Activated CD4-positive, alpha-beta memory T cell treated with anti-CD3 and anti-CD28 coated beads, Interleukin-2, amount 10 ng/mL, durations not matched to agents 7 days and 5 days (primary cell): ENCODE measurements at places on chromosomes 1 and 21.

GRCh38 chr1:8831340-8831739 lies 13.9 kb upstream of the RERE start:
- H3K4me3 ChIP-seq = no peak overlapping the region
- peaks cover 9% of the 10 kb centered on the region for H3K4me1 ChIP-seq
- H3K27me3 ChIP-seq = peaks cover 10% of the 10 kb centered on the region
- DNase-seq = no peak
- no peak overlapping the region for H3K27ac ChIP-seq
- no peaks in the 10 kb centered on the region for H3K36me3 ChIP-seq

DNA sequence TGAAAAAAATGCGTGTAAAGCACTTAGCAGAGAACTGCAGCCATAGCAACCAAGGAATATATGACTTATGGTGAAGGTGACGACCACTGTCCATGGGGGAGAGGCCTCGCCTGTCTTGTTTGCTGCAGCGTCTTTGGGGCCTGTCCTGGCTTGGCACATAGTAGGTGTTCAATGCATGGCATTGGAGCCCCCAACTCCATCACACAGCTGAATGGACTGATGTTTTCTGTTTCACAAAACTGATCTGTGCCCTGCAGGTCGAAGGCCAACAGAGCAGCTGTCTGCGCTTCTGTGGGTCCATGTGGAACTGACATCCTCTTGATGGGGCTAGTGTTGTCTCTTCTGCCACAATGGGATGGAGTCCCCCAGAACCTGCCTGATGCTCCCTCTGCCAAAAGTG lies 296.0 kb downstream of the PTPRU start:
- no peak overlapping the region for H3K4me3 ChIP-seq
- no peak for DNase-seq
- no peaks in the 10 kb centered on the region for H3K27me3 ChIP-seq
- no peak overlapping the region for H3K27ac ChIP-seq
- H3K4me1 ChIP-seq = no peaks in the 10 kb centered on the region

DNA sequence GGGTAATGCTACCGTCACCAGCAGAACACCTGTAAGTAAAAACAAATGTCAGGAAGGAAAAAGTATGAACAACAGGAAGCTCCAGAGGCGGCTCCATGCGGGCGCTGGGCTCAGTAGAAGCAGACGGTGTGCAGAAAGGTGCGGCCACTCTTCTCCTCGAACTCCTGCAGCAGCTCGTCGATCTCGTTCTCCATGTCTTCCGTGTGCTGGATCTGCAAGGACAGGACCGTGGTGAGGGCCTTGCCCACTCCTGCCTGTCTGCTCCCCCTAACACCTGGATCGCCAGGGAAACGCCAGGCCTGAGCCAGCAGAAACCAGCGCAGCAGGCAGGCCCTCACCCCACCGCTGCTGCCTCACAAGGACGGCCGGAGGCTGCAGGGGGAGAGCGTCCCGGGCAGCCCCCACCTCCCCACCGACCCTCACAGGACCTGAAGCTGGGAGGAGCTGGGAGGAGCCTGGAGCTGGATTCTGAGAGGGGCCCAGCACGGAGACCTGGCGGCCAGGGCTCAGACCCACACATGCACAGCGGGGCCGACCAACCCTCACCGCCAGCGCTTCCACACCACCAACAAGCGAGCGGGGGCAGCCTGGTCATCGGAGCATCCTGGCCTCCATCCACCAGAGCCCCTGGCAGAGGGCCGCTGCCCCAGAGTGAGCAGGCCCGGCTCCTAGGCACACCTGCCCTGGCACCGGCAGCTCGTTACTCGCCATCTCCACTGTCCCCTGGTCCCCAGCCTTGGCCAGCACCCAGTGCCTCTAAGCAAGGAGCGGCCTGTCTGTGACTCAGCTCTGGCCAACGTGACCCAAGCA lies 1.7 kb upstream of the TMEM240 start:
- peaks cover 2% of the 10 kb centered on the region for H3K36me3 ChIP-seq
- no peak overlapping the region for H3K4me3 ChIP-seq
- no peaks in the 10 kb centered on the region for H3K27me3 ChIP-seq

DNA sequence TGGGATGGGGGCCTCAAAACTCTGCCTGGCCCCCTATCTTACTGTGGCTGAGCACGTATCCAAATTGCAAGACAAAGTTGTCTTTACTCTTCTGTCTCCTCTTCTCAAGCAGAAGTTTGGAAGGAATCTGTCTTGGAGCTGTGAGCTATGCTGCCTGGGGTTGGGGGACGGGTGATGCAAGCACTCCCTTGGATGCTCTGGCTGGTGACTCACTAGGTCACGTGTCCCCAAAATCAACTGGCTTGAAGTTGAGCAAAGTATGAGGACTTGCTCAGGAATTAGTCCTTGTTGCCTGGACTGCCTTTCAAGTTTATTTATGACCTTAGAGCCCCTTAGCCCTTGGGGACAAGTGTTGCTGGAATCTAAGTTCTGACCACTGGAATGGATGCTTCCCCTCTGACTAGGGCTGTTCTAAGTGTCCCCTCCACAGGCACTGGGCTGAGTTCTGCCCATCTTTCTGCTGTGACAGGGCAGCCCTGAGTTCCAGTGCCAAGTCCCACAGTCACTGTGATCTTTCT lies 269.5 kb downstream of the HHAT start:
- no peaks in the 10 kb centered on the region for H3K27me3 ChIP-seq
- H3K36me3 ChIP-seq = no peaks in the 10 kb centered on the region
- no peak overlapping the region for H3K27ac ChIP-seq
- H3K4me1 ChIP-seq = no peaks in the 10 kb centered on the region
- no peak overlapping the region for H3K4me3 ChIP-seq

DNA sequence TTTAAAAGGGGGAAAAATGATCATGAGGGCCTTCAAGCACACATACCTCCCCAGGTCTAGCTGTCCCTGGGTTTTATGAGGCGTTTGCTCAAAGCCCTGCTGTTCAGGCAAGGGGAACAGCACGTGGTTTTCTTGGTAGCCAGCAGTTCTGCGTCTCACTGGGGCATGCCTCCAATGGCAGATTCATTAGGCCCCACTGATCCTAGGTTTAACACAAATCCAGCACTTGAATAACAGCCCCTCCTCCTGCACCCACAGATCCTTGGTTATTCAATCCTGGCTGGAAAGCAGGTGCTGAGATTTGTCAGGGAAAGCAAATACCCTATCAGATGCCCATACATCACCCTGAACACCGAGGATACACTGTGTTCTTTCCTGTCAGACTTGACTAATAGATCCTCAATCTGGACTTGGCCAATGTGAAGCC lies 106.4 kb downstream of the ZC3H11B start:
- no peaks in the 10 kb centered on the region for H3K36me3 ChIP-seq
- no peak overlapping the region for H3K4me3 ChIP-seq
- no peaks in the 10 kb centered on the region for H3K27me3 ChIP-seq
- H3K27ac ChIP-seq = no peak overlapping the region
- no peak for DNase-seq

GRCh38 chr1:69570356-69570755 lies 2.6 kb downstream of the LRRC7 start:
- peaks cover 4% of the 10 kb centered on the region for H3K36me3 ChIP-seq
- no peak overlapping the region for H3K4me3 ChIP-seq
- H3K4me1 ChIP-seq = peaks cover 8% of the 10 kb centered on the region

DNA sequence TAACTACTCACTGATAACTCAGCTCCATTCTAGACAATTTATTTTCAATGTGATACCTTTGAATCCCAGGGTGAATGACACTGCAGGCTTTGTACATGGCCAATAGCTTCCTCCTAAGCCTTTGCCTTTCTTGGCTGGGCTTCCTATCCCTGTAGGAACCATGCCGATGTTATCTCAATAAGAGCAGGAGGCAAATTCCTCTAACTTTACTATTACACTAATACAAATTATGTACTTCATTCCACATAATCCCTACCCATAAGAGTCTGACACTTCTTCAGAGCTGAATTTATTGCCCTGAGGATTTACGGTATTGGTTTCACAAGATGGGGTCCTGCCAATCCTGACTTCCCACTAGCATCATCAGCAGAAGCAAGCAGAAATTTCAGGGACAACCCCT lies 14.0 kb downstream of the TGFBR3 start:
- H3K36me3 ChIP-seq = peaks cover 17% of the 10 kb centered on the region
- H3K4me3 ChIP-seq = no peak overlapping the region
- H3K27me3 ChIP-seq = peaks cover 8% of the 10 kb centered on the region
- H3K4me1 ChIP-seq = peaks cover 61% of the 10 kb centered on the region
- DNase-seq = no peak

- no peak overlapping the region for H3K4me3 ChIP-seq
- no peaks in the 10 kb centered on the region for H3K36me3 ChIP-seq
- DNase-seq = no peak
Observed at GRCh38 chr1:165287329-165287728, 69.2 kb downstream of the LMX1A start.

DNA sequence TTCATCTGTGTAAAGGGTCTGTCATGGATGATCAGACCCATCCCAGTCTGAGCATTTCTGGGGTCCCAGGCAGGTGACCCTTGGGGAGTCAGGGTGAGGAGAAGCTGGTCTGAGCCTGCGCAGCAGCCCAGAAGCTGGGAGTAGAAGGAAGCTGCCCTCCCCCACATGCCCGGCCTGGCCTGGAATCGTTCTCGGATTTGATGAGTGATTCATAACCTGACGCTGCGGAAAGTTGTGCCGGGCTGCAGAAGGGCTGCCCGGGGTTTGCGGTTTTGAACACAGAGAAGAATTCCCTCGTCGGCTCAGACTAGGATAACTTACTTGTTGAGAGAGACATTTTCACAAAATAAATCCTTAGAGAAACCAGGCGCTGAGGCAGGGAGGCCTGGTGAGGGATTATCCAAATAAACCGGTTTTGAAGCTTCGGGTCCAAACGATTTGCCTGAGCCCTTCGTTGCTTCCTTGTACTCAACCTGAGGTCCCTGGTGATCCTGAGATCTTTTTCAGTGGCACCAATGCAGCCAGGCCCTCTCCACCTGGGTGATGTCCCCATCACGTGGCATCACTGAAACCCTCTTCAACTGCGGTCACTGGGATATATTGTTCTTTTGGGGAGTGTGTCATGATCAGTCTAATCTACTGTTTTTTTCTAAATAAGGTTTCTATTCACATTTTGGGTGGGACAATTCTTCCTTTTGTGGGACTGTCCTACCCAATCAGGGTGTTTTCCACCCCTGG lies 29.2 kb downstream of the EPHB2 start:
- no peak overlapping the region for H3K4me3 ChIP-seq
- H3K27ac ChIP-seq = no peak overlapping the region
- no peaks in the 10 kb centered on the region for H3K36me3 ChIP-seq
- H3K27me3 ChIP-seq = peaks cover 10% of the 10 kb centered on the region
- H3K4me1 ChIP-seq = no peaks in the 10 kb centered on the region

GRCh38 chr21:33663241-33663640 lies 20.9 kb downstream of the ITSN1 start:
- H3K4me3 ChIP-seq = no peak overlapping the region
- peaks cover 3% of the 10 kb centered on the region for H3K27me3 ChIP-seq
- H3K36me3 ChIP-seq = no peaks in the 10 kb centered on the region
- H3K27ac ChIP-seq = no peak overlapping the region
- H3K4me1 ChIP-seq = no peaks in the 10 kb centered on the region
- no peak for DNase-seq

GRCh38 chr1:45014321-45015028 lies 2.4 kb downstream of the UROD start:
- H3K27me3 ChIP-seq = no peaks in the 10 kb centered on the region
- H3K4me3 ChIP-seq = peak overlapping the region; percentile 12
- peak overlapping the region; percentile 13 for H3K27ac ChIP-seq
- peaks cover 7% of the 10 kb centered on the region for H3K36me3 ChIP-seq

GRCh38 chr1:93408203-93408602 lies 39.7 kb upstream of the FNBP1L start:
- no peak for DNase-seq
- H3K4me3 ChIP-seq = no peak overlapping the region
- peaks cover 3% of the 10 kb centered on the region for H3K4me1 ChIP-seq
- peaks cover 7% of the 10 kb centered on the region for H3K36me3 ChIP-seq
- peaks cover 18% of the 10 kb centered on the region for H3K27me3 ChIP-seq

DNA sequence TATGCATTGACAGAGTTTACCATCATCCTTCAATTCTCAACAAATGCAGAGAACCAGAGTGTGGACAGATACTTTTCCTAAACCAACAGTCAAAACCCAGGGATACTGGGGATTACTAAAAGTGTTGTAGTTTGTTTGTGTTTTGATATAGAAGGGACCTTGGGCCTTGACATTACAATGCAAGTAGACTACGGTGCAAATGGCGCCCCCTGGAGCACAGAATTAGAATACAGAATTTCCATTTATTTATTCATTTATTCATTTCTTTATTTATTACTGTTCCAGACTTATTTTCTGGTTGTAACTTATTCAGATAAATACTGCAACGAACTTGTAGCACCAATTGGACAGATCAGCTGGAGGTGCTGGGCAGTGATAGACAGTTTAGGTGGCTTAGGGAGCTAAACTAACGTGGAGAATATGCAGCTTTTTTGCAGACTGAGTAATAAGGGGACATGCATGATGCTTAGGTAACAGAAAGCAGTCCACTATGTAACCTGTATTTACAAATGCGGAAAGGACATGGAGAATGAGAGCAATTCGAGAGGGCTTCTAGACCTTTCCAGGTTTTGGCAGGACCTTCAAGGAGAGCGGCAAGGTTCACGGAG lies 42.6 kb downstream of the KIRREL1 start:
- no peaks in the 10 kb centered on the region for H3K4me1 ChIP-seq
- DNase-seq = no peak
- H3K36me3 ChIP-seq = no peaks in the 10 kb centered on the region
- H3K27me3 ChIP-seq = peaks cover 1% of the 10 kb centered on the region
- no peak overlapping the region for H3K4me3 ChIP-seq

DNA sequence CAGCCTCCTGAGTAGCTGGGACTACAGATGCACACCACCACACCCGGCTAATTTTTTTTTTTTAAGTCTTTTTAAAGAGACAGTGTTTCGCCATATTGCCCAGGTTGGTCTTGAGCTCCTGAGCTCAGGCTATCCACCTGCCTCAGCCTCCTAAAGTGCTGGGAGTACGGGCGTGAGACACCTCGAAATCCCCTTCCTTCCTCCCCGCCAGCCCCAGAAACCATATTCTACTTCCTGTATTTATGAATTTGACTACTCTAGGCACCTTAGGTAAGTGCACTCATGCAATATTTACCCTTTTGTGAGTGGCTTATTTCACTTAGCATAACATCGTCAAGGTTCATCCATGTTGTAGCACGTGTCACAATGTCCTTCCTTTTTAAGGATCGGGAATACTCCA lies 6.9 kb upstream of the LRP8 start:
- H3K36me3 ChIP-seq = peaks cover 13% of the 10 kb centered on the region
- DNase-seq = peak; percentile 16
- no peak overlapping the region for H3K4me3 ChIP-seq
- H3K27ac ChIP-seq = peak overlapping the region; percentile 8

DNA sequence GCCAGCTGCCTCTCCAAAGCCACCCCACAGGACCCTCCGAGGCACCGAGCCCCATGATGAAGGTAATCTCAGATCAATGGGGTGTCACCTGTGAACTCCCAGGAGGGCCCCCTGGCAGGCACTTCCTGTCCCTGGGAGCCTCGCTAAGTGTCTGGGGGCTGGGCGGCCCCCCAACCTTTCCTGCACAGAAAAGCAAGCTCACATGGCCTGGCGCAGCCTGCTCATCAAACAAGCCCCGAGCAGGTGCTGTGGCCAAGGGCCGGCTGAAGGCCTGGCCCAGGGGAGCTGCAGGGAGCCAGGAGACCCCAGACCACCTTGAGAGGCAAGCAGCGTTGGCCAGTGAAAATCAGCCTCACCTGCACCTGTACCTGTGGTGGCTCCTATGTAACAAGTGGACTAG lies 2.9 kb downstream of the RIPK4 start:
- H3K36me3 ChIP-seq = peaks cover 4% of the 10 kb centered on the region
- H3K27ac ChIP-seq = no peak overlapping the region
- peaks cover 25% of the 10 kb centered on the region for H3K4me1 ChIP-seq
- H3K4me3 ChIP-seq = no peak overlapping the region
- peaks cover 75% of the 10 kb centered on the region for H3K27me3 ChIP-seq
